ENCODE measurements at places on chromosomes 13 and 19. TPM values are rescaled to one million over a fixed set of nuclear protein-coding genes. Genes with fewer than 3 reads are reported as not detected.

DNA sequence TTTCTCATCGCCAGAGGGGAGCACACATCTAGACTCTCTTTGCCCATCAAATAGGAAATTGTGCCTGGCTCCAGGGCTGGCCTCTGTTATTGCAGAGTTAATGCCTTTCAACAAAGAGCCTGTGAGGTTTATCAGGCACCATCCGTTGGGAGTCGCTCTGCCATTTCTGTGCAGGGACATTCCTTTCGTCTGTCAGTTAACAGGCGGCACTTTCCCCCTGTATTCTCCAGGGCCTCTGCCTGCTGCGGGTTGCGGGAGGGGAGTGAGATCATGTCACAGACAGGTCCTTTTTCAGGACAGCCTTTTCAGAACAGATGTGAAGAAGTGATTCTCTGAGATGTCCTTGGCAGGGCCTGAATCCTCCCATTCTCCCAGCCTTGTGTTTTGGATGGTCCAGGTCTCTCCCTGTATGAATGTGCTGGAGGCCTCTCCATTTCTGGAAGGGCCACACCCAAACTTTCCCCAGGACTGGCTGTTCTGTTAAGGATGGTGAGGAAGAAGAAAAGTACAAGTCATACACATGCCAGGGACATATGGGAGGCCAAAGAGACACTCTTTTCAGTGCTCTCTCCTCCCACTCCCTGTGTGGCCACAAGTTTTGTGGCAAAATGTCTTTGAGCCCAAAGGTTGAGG is 14.9 kb downstream of the SERP2 start:
- no peak for DNase-seq
- H3K4me3 ChIP-seq: no peak overlapping the region
- no peaks in the 10 kb centered on the region for H3K4me1 ChIP-seq
- peaks cover 17% of the 10 kb centered on the region for H3K36me3 ChIP-seq
- no peak overlapping the region for H3K27ac ChIP-seq

DNA sequence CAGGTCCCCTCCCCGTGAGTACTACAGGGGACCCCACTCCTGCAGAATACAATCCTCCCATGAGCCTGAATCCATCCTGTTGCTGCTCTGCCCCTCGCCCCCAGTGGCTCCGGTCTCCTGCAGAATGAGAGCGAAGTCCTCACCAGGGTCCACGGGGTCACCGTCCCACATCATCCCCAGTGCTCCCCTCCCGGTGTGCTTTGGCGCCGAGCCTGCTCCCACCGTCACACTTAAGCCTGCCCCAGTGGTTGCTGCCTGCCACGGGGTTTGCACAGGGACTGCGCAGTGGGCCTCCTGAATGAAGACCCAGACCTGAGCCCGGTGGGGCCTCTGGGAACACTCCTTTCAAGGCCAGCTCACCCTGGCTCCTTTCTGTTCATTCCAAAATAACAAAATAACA is 30.5 kb downstream of the NKPD1 start:
- no peak overlapping the region for H3K27ac ChIP-seq
- no peak overlapping the region for H3K4me3 ChIP-seq
- DNase-seq: no peak

DNA sequence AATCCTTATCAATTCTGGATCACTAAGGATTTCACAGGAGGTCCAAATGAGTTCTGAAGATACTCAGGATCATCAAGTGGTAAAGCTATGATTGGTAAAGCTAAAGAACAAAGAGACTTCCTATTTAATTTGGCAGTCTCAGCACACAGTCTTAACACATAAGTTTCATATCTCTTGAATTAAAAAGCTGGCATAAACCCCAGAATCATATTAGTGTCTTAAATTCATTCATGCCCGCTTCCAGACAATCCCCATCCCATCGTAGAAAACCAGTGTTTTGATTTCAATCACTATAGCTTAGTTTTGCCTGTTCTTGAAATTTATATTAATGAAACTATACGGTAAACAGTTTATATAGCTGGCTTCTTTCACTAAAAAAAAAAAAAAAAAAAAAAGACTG is 278.7 kb downstream of the DIAPH3 start:
- no peak overlapping the region for H3K4me3 ChIP-seq
- no peak overlapping the region for H3K27ac ChIP-seq
- H3K36me3 ChIP-seq: no peaks in the 10 kb centered on the region
- DNase-seq: peak; percentile 20

DNA sequence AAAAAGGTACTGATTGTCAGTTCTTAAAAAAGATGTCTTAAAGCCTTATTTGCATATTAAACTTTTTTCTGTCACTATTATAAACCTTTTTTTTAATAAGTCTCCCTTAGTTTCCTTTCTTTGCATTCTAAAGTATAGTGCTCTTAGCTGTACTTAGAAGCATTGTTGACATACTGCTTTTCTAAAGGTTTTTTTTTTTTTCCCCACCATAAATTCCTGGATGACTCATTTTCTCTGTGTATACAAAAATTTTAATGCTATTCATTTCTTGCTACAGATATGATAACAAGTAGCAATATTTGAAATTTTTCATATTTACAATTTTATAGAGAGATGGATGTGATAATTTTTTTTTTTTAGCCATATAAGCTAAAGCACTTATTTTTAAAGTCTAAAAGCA is 43.5 kb downstream of the METTL21C start:
- no peak for DNase-seq
- H3K4me3 ChIP-seq: no peak overlapping the region

DNA sequence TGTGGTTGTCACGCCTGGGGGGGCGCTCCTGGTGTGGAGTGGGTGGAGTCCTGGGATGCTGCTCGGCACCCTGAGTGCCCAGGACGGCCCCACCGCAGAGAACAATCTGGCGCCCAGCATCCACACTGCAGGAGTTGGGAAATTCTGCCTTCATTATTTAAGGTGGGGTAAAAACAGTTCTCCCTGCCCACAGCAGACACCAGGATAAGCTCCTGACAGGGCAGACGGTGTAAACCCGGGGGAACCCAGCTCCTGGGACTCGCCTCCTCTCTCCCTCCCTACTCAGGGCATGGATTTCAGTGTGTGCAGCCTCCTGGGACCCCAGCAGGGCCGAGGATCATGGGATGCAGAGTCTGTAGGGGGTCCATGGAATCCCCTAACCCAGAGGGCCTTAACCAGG is 7.7 kb upstream of the WDR18 start:
- H3K27me3 ChIP-seq: peaks cover 12% of the 10 kb centered on the region
- no peaks in the 10 kb centered on the region for H3K36me3 ChIP-seq
- no peak overlapping the region for H3K27ac ChIP-seq
- H3K4me3 ChIP-seq: no peak overlapping the region

DNA sequence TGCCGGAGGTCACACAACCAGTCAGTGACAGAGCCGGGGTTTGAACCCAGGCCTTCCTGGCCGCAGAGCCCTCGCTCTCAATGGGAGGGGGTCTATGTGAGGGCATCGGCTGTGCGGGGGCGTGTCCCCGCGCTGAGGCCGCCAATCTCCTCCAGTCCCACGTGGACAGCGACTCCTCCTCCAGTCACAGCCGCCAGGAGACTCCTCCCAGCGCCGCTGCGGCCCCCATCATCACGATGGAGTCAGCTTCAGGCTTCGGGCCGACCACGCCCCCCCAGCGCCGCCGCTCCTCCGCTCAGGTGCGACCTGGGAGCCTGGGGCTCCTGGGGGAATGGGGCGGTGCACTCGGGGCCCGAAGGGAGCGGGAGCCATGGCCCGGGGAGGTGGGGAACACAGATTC is 6.0 kb downstream of the SPRED3 start:
- peaks cover 85% of the 10 kb centered on the region for H3K27me3 ChIP-seq

DNA sequence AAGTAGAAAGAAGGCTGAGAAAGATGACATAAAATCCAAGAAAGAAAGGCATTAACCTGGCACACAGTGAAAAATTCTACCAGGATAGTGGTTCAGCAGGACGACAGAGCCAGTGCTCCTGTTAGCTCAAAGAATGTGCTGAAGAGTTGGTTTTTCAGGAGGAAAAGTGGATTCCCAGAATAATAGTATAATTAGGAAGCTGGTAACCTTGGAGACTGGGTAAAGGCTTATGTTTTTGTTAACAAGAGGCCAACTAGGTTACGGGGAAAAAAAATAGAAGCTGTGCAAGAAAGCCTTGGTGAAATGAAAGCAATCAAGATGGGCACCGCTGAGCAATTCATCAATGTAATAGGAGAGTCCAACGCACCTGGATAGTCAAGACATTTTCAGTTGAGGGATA is 54.7 kb downstream of the SLC15A1 start:
- H3K27ac ChIP-seq: no peak overlapping the region
- no peak overlapping the region for H3K4me3 ChIP-seq
- DNase-seq: no peak
- peaks cover 6% of the 10 kb centered on the region for H3K27me3 ChIP-seq

DNA sequence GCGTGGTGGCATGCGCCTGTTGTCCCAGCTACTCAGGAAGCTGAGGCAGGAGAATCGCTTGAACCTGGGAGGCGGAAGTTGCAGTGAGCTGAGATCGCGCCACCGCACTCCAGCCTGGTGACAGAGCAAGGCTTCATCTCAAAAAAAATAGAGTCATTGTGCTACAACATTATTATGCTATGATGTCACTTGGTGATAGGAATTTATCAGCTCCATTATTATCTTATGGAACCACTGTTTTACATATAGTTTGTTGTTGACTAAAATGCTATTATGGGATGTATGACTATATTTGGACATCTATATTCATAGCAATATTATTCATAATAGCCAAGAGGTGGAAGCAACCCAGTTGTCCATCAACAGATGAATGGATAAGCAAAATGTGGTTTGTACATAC is 26.4 kb upstream of the SLC7A1 start:
- H3K4me1 ChIP-seq: no peaks in the 10 kb centered on the region
- no peak overlapping the region for H3K27ac ChIP-seq
- H3K36me3 ChIP-seq: no peaks in the 10 kb centered on the region
- H3K4me3 ChIP-seq: no peak overlapping the region
- DNase-seq: no peak

GRCh38 chr19:42279155-42279901 is 10.3 kb downstream of the CIC start:
- H3K4me1 ChIP-seq: peaks cover 93% of the 10 kb centered on the region
- peaks cover 16% of the 10 kb centered on the region for H3K36me3 ChIP-seq
- H3K4me3 ChIP-seq: peak overlapping the region; percentile 91
- no peaks in the 10 kb centered on the region for H3K27me3 ChIP-seq

- no peak for DNase-seq
- peaks cover 30% of the 10 kb centered on the region for H3K4me1 ChIP-seq
- H3K4me3 ChIP-seq: no peak overlapping the region
- no peaks in the 10 kb centered on the region for H3K36me3 ChIP-seq
Measured at GRCh38 chr19:49432141-49433073, 7.2 kb downstream of the GFY start.

DNA sequence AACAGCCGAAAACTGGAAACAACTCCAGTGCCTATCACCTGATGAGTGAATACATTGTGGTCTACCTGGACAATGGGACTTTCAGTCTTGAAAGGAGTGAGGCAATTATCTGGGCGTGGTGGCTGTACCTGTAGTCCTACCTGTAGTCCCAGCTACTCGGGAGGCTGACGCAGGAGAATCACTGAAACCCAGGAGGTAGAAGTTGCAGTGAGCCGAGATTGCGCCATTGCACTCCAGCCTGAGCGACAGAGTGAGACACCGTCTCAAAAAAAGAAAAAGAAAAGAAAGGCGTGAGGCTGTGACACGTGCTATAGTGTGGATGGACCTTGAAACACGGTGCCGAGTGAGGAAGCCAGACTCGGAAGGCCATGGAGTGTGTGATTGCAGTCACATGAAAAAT is 4.1 kb upstream of the NTN5 start:
- H3K27ac ChIP-seq: peak overlapping the region; percentile 62

- no peak overlapping the region for H3K27ac ChIP-seq
- H3K4me1 ChIP-seq: no peaks in the 10 kb centered on the region
- no peak for DNase-seq
- no peak overlapping the region for H3K4me3 ChIP-seq
Measured at GRCh38 chr19:49758292-49758691, 4.8 kb downstream of the TSKS start.

DNA sequence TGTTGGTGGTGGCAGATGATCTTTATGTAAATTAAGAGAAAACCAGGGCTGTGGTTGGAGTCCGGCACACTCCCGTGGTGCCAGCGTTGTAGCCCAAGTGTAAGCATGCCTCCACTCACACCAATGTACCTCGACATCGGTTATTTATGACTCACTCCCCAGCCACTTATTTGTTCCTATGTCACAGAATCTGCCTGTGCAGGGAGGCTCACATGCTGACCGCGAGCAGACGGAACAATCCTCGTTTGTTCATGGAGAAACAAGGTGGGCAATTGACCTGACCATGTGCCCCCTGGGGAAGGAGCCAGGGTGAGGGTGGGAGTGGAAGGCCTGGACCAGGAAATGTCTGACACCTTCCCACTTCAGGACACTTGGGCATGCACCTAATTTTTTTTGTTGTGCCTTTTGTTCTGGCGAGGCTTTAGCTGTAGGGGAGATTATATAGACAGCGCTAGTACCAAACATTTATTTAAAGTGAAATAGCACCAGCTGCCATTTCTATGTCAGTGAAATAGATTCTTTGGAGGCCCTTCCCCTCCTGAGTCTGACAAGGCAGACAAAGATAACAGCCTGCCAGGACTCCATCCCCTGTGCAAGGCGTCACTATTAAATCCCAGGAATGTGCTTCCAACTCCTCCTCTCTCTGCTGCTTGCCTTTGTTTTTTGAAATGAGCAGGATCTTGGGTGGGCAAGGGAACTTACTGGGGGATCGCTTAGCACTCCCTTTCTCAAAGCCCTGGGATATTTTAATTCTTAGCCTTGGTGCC is 394.2 kb downstream of the FGF9 start:
- no peak for DNase-seq
- no peak overlapping the region for H3K4me3 ChIP-seq
- H3K27ac ChIP-seq: no peak overlapping the region
- no peaks in the 10 kb centered on the region for H3K36me3 ChIP-seq
- H3K27me3 ChIP-seq: no peaks in the 10 kb centered on the region

- H3K27ac ChIP-seq: no peak overlapping the region
- H3K36me3 ChIP-seq: no peaks in the 10 kb centered on the region
- no peaks in the 10 kb centered on the region for H3K4me1 ChIP-seq
- no peak for DNase-seq
Measured at GRCh38 chr19:18878058-18878797, 17.7 kb downstream of the CERS1 start.

DNA sequence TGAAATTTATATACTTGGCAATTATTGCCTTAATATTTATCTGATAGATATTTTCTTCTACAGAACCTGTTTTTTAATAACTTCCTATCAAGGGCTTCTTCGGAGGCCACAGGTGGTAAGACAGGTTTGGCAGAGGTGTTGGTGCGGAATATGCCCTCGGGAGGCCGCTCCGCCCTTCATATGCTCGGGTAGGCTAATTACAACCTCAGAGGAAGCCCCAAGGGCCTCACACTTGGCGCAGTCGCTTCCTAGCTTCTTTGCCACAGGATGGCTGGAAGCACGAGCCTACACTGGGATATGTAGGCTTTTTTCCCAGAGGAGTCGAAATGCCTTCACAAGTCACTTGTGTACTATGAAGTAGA is 68.8 kb downstream of the LMO7 start:
- peak overlapping the region; percentile 92 for H3K27ac ChIP-seq
- no peak overlapping the region for H3K4me3 ChIP-seq
- H3K36me3 ChIP-seq: no peaks in the 10 kb centered on the region
- DNase-seq: peak; percentile 77
- H3K4me1 ChIP-seq: no peaks in the 10 kb centered on the region

Gene SLC15A1
- polyA plus RNA-seq: 0.19 TPM

Gene PLK5
- 0.12 TPM for polyA plus RNA-seq

Gene FCAR
- 0.15 TPM for polyA plus RNA-seq

Gene CNFN
- 2.4 TPM for polyA plus RNA-seq

Gene SULT2B1
- polyA plus RNA-seq: 2.0 TPM

Gene RXFP2
- not detected for polyA plus RNA-seq

Gene KLK3
- not detected for polyA plus RNA-seq

Gene RPL18
- 2,771 TPM for polyA plus RNA-seq

Gene C5AR1
- 2.3 TPM for polyA plus RNA-seq

Gene SIGLEC5
- polyA plus RNA-seq: 1.2 TPM

Gene CEBPG
- polyA plus RNA-seq: 29.9 TPM

Gene ZNF677
- 6.2 TPM for polyA plus RNA-seq

All from stomach (tissue), 19 donors.